ENCODE measurements at places on chromosomes 5 and 9.

DNA sequence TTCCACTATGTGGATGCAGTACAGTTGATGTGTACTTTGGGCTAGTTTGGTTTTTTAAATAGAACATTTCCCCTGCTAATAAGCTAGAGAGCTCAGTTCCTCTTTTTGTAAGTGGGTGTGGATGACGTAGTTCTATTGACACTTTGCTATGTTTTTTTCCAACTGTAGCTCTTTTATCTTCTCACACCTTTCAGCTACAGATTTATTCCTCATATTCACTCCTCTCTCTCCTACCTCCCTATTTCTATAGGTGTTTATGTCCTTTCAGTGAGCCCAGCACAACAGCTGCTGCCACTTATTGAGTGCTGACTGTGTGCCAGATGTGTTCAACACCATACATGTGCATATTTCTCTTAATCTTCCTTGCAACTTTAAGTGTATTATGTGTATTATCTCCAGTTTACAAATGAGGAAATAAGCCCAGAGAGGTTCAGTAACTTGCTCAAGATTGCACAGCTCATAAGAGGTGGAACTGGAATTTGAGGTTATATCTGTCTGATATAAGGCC, 215.7 kb downstream of the SEMA6A start:
- no peak for DNase-seq

DNA sequence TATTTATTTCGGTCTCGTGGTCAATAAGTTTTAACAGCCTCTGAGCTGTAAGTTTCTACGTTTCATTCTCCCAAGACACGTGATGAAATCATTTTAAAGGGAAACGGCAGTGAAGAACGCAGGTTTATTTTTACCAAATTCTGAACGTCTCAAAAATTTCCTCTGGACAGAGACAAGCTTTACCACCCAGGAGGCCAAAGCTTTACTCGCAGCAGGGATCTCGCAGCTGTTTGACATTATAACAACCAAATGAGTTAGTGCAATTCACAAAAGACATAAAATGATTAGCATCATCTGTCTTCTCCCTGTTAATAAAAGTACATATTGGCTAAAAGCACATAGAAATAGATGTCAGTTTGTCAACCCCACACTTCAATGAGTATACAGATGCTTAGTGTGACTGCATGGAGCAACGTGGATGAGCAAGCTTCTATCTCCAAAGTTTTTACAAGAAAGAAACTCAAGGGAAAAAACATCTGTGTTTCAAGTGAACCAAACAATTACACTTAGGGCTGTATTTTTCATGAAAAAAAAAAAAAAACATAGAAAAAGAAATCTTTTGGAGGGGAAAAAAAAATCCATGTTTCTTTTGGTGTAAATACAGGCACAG, 2.5 kb downstream of the SEMA5A start:
- DNase-seq: no peak

DNA sequence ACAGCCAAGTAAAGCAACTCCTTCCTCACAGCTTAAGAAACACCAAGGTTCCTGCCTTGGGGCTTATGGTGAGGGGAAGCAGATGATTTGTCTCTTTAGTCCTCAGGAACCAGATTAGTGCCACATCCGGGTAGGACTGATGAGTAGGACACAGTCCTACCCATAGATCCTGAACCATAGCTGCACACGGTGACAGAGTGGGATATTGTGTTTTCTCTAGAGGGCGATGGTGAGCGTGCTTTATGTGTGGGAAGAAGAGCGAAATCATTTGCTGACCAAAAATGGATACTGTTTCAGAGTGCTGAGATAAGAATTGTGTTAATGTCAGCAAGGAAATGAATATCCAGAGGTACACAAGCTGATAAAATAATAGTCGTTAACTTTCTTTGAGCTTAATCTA, 209.0 kb upstream of the FBXL7 start:
- DNase-seq: no peak

- DNase-seq: no peak
Observed at GRCh38 chr9:109039539-109039938, 26.2 kb upstream of the CTNNAL1 start.

GRCh38 chr5:66828548-66829357, 232.6 kb downstream of the MAST4 start:
- no peak for DNase-seq

DNA sequence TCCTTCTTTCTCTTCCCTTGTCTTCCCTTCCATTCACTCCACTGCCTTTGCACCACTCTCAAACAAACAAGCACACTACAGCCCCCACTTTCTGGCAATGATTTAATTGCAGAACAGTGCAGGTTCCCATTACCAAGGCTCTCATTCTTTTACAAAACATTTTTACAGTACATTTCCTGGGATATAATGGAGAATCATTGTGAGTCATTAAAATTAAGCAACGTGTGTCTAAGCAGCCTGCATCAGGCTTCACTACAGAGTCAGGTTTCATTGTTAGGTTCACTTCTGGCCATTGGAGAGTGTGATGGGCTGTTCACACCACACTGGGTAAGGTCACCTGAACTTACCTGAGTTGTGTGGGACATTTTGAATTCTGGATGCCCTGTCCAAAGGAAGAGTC, 303.5 kb downstream of the TRIM32 start:
- DNase-seq: no peak

GRCh38 chr5:5460311-5460710, 37.8 kb downstream of the ICE1 start:
- DNase-seq: no peak

- DNase-seq: no peak
Observed at GRCh38 chr9:68775003-68775730, 70.1 kb downstream of the PIP5K1B start.

DNA sequence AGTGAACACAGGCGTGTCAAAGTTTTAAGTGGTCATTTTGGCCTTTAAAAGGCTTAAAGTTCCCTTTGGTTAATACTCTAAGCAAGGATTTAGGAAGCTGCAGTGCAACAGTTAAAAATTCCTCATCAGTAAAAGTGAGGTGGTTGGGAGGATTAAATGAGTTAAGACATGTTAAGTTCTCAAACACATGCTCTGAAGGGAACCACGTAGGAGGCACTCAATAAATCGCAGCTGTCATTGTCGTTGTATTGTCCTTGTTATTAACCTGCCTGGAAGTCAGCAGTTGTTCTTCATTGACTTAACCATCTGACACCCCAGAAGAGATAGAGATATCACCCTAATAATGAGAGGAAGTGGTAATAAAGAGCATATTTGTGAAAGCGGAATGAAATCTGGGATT, 247.5 kb downstream of the MARCHF11 start:
- no peak for DNase-seq

DNA sequence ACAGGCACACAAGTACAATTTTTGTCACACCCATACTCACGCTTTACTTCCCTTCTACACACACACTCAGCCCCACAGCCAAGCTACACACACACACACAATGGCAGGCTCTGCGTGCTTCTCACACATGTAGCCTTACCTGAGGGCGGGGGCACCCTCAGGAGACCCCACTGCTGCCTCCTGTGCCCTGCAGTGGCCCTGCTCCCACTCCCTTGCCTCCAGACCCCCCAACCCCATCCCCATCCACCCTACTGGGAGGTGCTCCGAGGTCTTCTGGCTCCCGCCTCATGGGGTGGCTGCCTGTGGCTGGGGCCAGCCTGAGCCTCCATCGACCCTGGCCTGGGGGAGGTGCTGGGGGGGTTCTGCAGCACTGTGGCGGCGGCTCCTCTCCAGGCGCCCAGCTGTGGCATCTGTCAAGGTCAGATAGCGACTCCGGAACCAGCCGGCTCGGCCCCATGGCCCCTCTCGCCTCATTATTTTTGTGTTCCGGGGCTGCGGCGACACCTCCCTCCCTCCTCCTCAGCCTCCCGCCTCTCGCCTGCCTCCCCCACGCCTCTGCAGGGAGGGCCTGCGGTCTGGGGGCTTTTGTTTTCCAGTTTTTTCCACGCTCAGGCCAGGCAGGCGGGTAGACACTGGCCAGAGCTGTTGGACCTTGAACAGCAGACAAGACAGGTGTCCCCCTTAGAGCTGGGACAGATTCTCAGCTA, 21.7 kb downstream of the CXXC5 start:
- DNase-seq: no peak

GRCh38 chr5:102932781-102933180, 177.7 kb downstream of the PAM start:
- no peak for DNase-seq

GRCh38 chr5:74471875-74472274, 168.7 kb downstream of the ENC1 start:
- no peak for DNase-seq

DNA sequence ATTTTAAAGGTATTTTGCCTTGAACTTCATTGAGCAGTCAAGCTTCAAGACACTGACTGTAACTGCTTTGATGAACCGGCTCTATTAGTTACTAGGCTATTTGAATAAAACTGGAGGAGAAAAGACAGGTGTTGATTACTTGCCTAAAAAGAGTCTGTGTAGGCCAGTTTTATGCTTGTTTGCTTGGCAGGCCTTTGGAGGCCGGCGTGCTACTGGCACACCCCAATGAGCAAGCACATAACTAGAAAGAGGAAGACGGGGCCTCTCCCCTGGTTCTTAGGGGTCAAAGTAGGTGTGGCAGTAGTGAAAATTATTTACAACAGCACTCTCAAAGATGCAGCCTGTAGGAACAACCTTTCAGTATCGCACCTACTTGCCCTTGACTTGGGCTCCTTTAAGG, 2.1 kb upstream of the ZFR start:
- DNase-seq: no peak

GRCh38 chr5:96821260-96821916, 13.6 kb upstream of the ERAP1 start:
- DNase-seq: no peak

DNA sequence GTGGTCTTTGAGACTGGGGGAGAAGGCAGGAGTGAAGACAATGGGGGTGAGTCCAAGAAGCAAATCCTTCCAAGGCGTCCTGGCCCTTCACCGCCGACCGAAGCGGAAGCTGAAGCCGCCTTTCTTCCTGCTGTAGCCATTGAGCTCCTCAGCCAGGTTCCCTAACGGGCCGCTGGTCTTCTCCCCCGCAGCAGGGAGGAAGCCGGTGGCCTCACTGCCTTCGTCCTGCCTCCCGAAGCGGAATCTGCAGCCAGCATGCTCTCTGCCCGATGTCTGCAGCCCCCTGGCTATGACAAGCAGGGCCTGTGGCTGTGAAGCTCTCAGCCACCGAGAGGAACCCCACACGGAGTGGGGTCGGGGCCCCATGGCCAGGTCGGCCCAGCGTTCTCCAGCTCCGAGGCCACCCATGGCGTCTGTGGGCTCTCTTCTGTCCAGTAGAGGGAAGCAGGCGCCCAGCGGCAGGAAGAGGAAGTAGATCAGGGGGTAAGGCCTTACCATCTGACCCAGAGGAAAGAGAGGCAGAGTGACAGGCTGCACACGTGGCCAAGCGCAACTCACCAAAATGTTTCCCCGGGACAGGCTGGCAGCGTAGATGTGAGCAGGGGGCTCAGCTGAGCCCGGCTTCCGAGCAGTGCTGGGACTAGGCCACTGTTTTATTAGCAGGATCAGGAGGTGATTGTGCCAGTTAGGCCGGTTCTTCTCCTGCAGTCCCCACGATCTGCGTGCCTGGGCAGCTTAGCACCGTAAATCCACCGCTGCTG, 3.1 kb downstream of the QRFP start:
- no peak for DNase-seq

GRCh38 chr5:179123491-179124272, 63.5 kb downstream of the ZNF354C start:
- DNase-seq: no peak

DNA sequence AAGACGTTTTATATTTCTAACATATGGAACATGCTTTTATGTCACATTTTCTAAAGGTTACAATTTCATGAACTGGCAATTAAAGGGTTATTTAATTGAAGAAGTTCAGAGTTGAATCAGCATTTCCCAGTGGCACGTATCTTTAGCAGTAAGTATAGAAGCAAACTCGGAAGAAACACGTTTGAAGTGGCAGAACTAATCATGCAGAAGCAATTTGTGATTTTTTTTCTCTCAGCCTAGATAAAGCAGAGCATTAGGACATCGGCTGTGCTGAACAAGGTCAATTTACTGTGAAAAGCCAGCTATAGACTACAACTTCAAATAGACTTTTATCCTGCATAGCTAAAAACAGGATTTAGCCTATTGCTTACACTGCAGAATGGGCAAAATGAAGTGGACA, 104.7 kb downstream of the ISL1 start:
- DNase-seq: no peak

GRCh38 chr5:65952259-65952658, 25.9 kb downstream of the ERBIN start:
- DNase-seq: no peak

- DNase-seq: no peak
Observed at GRCh38 chr5:117719413-117719812, 1144.8 kb upstream of the SEMA6A start.

- no peak for DNase-seq
Observed at GRCh38 chr5:133938929-133939328, 29.5 kb downstream of the C5orf15 start.

DNA sequence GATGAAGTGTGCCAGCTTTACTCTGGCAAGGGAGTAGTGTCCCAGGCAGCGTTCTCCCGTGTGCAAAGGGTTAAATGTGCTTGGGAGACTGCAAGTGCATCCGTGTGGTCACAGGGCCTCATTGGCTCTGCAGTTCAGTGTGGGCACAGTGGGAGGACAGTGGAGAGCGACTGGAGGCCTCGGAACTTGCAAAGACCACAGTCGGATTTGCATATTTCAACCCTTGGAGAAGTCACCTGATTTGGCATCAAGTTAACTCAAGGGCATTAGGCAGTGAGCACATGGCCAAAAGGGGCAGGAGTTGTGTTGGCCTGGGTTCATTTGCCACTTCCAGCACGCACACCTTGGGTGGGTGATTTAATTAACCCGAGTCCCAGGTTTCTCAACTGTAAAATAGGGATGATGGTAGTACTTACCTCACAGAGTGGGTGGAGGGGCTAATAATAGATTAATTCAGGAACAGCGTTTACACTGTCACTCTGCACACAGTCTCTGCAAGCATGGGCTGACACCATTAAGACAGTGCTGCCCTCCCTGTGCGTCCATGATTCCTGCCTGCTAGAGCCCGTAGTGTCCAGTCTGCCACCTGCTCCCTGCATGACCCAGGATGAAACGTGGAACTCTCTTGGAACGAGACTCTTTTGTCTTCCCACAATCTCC, 22.7 kb downstream of the JADE2 start:
- DNase-seq: no peak

DNA sequence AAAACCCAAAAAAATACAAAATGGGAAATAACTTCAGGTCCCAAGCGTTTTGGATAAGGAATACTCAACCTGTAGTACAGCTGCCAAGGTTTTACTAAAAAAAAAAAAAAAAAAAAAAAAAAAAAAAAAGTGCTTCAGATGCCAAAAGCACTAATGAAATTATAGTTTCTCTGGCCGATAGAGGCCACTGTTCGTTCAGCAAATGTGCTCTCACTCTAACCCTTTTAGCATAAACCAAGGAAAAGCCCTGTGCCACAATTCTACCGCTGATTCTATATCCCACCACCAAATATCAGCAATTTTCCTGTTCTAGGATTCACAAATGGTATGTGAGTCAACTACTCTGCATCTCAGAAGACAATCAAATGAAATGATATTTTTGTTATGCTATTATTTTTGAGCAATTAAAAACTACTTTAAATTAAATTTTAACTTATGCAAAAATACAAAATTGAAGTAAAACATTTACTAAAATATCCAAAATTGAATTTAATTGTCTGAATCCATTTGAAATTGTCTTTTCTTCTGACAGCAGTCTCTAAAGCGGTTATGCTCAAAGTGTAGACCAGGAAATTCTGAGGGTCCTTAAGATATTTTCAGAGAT, 79.8 kb downstream of the RICTOR start:
- DNase-seq: no peak

GRCh38 chr5:126395198-126395597, 28.0 kb upstream of the GRAMD2B start:
- DNase-seq: no peak
